Glutamatergic neuron (in vitro differentiated cells): ENCODE measurements at places on chromosomes 7 and 10. TPM values are rescaled to one million over a fixed set of nuclear protein-coding genes. Genes with fewer than 3 reads are reported as not detected.
A peak's percentile ranks its signal among the peaks of the same experiment; 100 is the strongest.

Gene ODAD2
- not detected for total RNA-seq

Gene ZNF503
- 5.6 TPM for total RNA-seq

Gene PDK4
- total RNA-seq = not detected

Gene OR2A25
- not detected for total RNA-seq

Gene ATOH7
- total RNA-seq = 0.86 TPM

Gene GPR26
- total RNA-seq = 0.10 TPM

Gene C10orf53
- total RNA-seq = 0.25 TPM

Gene CPA5
- not detected for total RNA-seq

Gene ACSM6
- not detected for total RNA-seq

Gene NUTM2A
- total RNA-seq = 1.3 TPM

Gene CALML5
- not detected for total RNA-seq

Gene FXYD4
- total RNA-seq = not detected

Gene GRID2IP
- total RNA-seq = 0.66 TPM

Gene ZNF12
- total RNA-seq = 19.6 TPM

- no peak for DNase-seq
Observed at GRCh38 chr7:2785071-2785500, 59.0 kb downstream of the GNA12 start.

DNA sequence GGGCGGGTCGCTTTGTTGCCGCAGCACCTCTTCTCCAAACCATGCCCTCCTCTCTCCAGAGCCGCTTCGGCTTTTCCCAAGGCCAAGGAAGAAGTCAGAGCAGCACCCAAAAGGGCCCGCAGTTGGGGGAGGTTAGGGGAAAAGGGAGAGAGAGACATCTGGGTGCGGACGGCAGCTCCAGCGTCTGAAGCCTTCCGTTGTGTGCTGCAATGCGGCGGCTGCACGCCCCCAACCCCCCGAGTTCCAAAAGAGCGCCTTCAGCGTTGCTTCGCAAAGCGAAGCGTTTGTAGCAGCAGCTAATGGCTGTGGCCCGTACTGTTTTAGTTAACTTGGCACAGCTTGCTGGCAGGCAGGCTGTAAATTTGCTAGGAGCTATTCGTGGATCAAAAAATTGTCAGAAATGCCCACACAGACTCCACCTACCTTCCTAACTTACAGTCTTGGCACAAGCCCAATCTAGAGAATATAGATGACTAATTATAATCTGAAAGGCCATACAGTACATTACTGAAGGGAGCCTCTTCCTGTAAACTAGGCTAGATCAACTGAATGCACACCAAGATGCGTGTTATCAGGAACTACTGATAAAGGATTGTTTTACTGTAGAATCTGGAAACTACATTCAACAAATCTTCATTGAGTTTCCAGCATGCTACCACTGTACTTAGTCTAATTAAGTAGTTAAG lies 1.1 kb upstream of the KBTBD2 start:
- DNase-seq = peak; percentile 46

- no peak for DNase-seq
Observed at GRCh38 chr10:416091-416515, 273.4 kb downstream of the DIP2C start.

DNA sequence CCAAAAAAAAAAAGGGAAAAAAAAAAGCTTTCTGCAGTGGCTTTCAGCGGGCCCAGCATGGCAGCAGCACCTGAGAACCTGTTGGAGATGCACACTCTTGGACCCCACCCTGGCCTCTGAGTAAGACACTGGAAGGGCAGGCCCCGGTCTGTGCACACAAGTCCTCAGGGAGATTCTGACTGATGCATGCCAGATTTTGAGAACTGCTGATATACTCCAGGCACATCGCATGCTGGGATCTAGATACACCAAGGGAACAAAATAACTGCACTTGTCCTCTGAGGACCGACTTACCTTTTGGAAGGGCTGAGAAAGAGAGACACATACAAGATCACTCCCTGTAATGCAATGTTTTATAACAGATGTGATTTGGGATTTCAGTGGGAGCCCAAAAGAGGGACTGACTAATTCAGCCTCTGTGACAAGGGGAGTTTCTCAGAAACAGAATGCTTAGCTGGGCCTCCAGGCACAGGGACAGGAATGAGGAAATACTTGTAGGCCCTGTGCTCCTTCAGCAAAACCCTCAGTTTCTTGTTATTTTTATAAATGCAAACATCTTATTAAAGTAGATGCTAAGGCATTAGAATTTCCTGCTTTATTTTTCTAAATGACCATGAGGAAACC lies 8.2 kb downstream of the EGFR start:
- DNase-seq = no peak

- no peak for DNase-seq
Observed at GRCh38 chr10:9858816-9859215, 1158.9 kb upstream of the CELF2 start.

GRCh38 chr10:76631884-76632766 lies 1005.5 kb downstream of the KCNMA1 start:
- DNase-seq = no peak

DNA sequence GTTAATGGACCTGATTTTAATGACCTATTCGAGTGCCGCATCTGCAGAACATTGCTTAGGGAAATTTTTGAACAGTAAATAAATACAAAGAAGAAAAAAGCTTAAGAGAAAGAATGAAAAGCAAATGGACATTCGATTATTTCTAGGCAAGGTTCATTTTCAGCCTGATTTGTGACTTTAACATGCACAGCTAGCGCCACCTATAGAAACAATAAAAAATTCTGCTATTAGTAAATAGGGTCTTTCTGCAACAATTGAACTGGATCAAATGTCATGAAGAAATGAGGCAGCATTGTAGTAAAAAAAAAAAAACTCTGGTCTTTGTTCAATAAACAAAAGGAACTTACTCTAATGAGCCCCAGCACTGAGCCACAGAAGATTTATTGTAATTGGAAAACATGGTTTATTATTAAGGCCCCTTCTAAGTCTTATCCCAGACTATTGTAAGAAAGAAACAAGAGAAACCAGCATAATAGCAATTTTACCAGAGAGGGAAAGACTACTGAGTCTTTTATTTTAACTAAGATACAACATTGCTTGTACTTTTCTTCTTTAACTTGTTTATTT lies 41.4 kb upstream of the GHITM start:
- DNase-seq = no peak

DNA sequence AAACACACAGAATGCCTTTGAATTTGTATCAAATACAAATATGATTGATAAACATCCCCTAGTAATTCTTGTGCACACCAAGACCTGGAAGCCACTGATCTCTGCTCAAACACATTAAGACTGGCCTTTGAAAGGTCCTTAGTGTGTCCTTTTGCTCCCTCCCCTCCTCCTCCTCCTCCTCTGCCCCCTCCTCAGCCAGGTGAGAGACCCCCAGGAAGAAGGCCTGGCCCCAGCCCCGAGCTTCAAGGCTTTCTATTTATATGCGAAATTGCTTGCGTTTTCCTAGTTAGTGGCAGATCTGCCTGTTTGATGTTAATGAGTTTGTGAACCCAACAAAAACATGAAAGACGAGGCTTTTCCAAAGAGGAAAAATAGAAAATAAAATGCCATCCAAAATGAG lies 63.6 kb upstream of the TCF7L2 start:
- DNase-seq = no peak

DNA sequence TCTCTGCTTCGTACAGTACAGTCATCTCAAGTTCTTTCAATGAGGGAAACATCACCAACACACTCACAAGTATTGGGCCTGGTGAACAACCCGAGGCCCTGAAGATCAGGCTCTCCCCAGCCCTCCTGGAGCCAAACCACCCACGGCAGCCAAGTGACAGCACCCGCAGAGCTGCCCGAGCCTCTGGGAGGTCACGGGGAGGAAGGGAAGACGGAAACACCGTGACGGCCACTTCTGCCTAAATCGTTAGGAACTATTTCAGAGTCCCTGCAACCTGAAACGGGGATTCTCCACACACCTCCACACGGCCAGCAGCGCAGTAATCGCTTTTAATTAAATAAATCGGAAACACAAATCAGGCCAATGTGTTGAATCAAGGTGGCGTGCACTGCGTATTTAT lies 222.6 kb downstream of the MAD1L1 start:
- DNase-seq = peak; percentile 8

GRCh38 chr7:69693042-69693441 lies 94.8 kb downstream of the AUTS2 start:
- no peak for DNase-seq

- DNase-seq = no peak
Observed at GRCh38 chr7:69129951-69130350, 468.3 kb upstream of the AUTS2 start.

GRCh38 chr10:97060441-97061084 lies 125.2 kb downstream of the SLIT1 start:
- DNase-seq = no peak

GRCh38 chr10:112531421-112531820 lies 84.4 kb downstream of the VTI1A start:
- no peak for DNase-seq

- peak; percentile 52 for DNase-seq
Observed at GRCh38 chr7:28685644-28686417, 272.3 kb downstream of the TRIL start.

- DNase-seq = no peak
Observed at GRCh38 chr10:14812271-14812670, 25.6 kb downstream of the CDNF start.

GRCh38 chr7:94177441-94177840 lies 173.3 kb upstream of the BET1 start:
- no peak for DNase-seq

- DNase-seq = peak; percentile 70
Observed at GRCh38 chr7:102286237-102287110, at the start of gene SH2B2. SH2B2 (plus strand) TSS chr7:102286868; CDS start chr7:102300551, 13,683 bp downstream.

- no peak for DNase-seq
Observed at GRCh38 chr10:34413756-34414587, 401.1 kb downstream of the PARD3 start.

DNA sequence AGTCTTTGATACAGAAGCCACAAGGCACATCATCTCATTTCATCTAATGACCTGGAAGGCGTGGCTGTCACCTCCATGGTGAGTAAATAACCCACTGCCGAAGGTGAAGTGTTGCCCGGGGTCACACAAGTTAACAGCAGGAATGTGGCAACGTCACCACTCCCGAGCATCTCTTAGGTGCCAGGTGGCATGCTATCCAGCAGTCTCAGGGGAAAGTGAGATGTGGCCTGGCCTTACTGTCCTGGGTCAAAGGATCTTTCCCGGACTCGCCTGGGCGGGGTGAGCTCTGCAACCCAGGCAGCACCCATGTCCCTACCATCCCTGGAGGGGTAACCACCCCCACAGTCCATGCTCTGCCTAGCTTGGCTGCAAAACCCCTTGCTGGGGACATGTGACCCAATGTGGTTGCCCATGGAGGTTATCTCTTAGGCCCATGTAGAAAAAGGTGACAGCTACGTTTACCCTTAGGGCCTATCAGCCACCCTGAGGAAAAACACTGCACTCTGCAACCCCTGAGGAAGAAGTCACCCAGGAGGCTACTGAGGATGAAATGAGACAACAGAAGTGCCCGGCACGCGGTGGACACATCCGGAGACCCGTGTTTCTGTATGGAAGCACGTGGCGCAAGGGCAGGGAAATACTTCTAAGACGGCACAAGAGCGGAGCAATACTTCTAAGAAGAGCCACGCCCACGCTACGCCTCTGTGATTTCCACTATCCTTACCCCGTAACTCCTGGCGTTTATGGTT lies 52.0 kb downstream of the BAIAP2L1 start:
- no peak for DNase-seq

- DNase-seq = no peak
Observed at GRCh38 chr10:58479045-58479444, 33.6 kb upstream of the BICC1 start.

DNA sequence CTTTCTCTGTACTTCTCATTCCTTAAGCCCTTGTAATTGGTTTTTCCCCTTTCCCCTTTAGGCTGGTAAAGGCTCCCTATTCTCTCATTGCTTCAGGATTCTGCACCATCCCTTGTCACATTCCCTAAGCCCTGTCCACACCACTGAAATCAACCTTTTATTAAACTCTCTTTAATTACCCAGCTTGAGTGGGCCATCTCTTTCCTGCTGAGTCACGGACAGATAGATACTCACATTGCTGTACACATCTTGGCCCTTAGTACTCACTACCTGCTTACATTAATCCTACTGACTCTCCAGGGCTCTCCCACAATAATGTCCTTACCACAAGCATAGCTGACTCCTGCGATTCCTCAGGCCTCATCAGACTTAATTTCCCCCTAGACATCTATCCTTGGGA lies 94.0 kb upstream of the PCGF5 start:
- DNase-seq = no peak

GRCh38 chr7:6647541-6647940 lies 10.4 kb downstream of the ZNF316 start:
- DNase-seq = no peak

- DNase-seq = no peak
Observed at GRCh38 chr10:86712317-86712707, 44.0 kb downstream of the LDB3 start.

- DNase-seq = no peak
Observed at GRCh38 chr10:29555746-29556481, 78.9 kb downstream of the SVIL start.

GRCh38 chr7:123738356-123738755 lies 10.4 kb downstream of the WASL start:
- no peak for DNase-seq

- DNase-seq = no peak
Observed at GRCh38 chr7:68734431-68734830, 863.8 kb upstream of the AUTS2 start.

DNA sequence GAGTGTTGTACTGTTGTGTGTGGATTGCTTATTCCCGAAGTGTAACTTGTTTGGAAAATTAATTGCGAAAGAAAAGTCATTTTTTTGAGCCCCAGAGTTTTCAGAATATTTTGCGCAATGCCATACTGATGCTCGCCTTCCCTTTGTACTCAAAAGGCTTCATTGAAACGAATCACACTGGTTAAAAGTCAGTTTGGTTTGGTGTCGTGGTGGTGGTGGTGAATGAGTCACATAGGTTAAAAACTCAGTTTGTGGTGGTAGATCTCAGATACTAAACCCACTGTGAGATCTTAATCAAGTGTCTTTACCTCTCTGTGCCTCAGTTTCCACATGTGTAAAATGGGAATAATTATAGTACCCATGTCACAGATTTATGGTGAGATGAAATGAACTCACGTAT lies 61.1 kb upstream of the IL6 start:
- no peak for DNase-seq

DNA sequence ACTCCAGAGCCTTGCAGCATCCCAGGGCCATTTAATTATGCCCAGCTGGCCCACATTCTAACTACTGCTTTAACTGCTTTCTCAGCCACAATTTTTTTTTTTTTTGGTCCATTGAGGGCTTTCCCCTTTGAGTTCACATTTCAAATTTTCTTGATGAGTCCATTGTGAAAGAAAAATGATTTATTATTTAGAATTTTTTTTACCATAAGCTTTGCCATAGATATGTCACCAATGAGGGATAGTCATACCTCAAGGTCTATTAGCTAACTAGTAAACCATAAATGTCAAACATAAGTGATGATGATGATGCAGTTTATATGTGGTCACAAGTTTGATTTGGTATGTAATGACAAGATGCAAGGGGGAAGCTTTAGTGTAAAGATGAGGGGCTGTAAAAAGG lies 282.9 kb downstream of the BICC1 start:
- DNase-seq = no peak

DNA sequence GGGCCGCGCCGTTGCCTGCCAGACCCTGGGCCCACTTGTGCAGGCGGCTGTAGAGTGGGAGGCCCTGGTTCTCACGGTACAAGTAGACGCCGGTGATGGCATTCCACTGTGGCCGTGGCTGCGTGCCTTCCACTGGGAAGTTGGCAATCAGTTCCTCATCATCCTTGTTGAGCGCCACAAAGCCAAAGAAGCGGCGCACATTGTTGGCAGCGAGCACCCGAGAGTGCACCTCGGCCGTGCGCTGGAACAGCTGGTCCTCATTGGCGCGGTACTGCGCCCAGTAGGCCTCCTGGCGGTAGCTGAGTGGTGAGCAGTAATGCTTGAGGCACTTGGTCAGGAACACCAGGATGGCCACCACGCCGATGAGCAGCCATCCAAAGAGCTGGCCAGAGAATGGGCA lies 5.0 kb downstream of the CALHM2 start:
- no peak for DNase-seq
